ENCODE measurements at places on chromosomes 5 and 9. TPM values are rescaled to one million over a fixed set of nuclear protein-coding genes. Genes with fewer than 3 reads are reported as not detected.

DNA sequence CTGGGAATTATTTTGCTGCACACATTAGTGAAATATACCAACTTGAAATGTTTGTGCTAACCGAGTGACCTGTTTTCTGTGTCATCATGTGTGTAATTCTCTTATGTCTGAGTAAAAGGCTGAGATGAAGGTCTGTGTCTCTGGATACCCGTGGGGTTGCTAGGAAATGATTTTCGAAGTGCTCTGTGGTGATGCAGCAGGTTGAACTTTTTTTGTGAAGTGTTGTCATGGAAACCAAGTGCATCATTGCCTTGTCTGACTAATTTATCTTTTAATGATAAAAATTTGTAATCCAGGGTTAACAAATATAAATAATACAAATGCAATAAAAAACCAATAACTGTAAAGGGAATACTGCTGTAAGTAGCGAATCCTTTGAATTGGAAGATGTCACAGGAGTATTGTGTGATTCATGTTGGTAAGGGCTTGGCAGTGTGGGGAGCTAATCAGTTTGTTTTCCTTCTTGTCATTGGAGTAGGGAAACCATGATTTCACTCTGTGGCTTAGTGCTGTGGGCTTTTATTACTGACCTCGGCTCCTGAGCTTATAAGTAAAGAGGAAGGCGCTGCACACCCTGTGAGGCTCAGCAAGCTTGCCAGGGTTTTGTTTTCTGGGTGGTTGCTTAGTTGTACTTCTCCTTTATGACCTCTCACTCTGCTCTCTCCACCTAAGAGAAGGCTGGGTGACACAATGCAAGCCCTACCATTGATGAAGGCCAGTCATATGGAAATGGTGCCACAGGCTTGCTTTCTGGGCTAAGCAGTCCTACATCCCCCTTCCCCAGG lies 22.3 kb downstream of the PDE8B start:
- no peak for DNase-seq

DNA sequence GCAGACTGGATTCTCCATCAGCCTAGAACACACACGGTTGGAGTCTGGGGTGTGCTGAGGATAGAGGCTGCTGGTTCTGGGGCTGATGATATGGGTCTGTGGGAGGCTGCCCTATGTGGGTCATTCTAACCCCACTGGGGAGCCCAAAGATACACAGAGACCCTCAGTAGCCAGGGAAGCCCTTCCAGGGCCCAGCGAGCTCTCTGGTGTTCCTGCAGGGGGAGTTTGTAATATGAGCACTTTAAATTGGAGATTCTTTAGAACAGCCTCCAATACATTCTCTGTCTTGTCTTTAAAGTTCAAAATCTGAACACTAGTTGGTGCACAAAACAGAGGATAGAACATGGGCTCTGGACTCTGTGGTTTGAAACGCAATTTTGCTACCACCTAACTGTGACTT lies 2.4 kb downstream of the ACTL7A start:
- no peak for DNase-seq

DNA sequence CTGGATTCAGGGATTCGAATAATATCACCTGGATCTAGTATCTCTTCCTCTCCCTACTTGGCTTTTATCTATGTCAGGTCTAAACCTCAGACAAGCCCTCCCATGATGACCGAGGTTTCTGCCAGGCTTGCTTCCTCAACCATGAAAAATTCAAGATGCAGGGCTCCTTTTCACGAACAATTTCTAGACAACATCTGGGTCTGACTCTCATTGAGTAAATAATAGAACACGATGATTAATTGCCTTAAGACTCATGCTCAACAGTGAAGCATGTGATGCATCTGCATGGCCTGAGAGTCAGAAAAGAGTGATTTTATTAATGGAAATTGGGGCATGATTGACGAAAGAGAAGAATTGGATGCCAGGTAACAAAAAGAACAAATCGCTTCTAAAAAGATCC lies 277.2 kb upstream of the ZNF608 start:
- no peak for DNase-seq

Gene EGFLAM
- 0.20 TPM for total RNA-seq

Gene HMCN2
- under 0.01 TPM for total RNA-seq

Data from lung microvascular endothelial cell (primary cell).